NCI-H2107 (cell line): ENCODE measurements at places on chromosomes 3 and 15.

DNA sequence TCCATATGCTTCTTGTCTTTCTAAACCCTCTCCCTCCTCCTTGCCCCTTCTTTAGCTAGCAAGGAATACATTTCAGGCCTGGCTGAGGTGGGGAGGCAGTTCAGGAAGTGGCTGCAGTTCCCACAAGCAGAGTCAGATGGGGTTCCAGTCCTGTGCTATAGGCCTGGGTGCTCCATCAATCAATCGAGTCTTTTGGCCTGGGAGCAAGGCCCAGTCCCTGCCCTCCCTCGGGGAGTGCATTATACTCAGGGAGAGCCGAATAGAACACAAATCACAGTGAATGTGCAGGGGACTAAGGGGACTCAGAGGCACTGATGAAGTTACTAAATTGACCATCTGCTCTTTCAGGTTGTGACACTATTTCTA is 58.0 kb upstream of the HERC1 start:
- no peak for DNase-seq

- DNase-seq: no peak
Measured at GRCh38 chr3:4474683-4475490, 7.8 kb upstream of the SUMF1 start.

DNA sequence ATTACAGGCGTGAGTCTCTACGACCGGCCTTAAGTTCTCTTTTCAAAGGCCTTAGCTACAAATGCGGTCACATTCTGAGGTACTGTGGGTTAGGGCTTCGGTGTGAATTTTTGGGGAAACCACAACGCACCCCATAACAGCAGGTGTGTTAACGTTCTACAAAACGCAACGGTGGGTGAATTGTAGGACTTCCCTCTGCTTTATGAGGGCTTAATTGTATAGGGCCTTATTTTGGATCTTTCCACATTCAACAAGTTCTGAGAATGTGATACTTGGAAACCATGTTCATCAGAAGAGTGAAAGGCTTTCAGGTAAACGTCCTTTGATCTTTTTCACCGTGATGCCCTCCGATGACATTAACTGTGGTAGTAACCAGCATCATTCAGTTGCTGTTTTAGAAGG is 998.6 kb upstream of the CFAP20DC start:
- no peak for DNase-seq

GRCh38 chr15:100727291-100727851 is 125.0 kb downstream of the ASB7 start:
- DNase-seq: no peak

- DNase-seq: no peak
Measured at GRCh38 chr15:100596792-100597191, 5.2 kb downstream of the LINS1 start.

DNA sequence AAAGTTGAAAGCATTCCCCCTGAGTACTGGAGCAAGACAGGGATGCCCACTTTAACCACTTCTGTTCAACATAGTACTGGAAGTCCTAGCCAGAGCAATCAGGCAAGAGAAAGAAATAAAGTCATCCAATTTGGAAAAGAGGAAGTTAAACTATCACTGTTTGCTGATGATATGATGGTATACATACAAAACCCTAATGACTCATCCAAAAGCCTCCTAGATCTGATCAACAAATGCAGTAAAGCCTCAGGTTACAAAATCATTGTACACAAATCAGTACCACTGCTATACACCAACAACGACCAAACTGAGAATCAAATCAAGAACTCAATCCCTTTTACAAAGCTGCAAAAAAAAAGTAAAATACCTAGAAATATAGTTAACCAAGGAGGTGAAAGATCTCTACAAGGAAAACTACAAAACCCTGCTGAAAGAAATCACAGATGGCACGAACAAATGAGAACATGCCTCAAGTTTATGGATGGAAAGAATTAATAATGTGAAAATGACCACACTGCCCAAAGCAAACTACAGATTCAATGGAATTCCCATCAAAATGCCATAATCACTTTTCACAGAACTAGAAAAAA is 40.3 kb downstream of the RPL39L start:
- no peak for DNase-seq

- no peak for DNase-seq
Measured at GRCh38 chr15:98796685-98797357, 148.5 kb downstream of the IGF1R start.

- DNase-seq: no peak
Measured at GRCh38 chr15:44763187-44763586, 26.9 kb downstream of the TRIM69 start.

DNA sequence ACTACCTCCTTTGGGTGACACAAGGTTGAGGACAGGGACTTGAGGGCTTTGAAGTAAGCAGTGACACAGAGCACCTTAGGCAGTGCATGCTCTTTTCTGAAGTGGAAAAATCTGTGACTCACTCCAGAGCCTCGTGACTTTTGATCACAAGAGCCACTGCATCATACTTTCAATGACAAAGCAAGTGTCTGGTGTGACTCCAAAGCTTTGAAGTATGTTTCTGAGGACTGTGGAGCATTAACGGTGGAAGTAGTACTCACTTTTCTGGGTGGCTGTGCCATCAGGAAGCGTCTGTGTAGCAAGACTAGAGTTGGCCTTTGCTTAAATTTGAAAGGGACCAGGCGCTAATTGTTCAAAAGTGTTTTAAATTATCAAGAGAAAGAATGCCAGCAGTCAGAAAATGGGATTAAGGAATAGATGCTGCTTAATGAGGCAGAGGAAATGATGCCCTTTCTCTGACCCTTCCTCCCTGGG is 210.7 kb upstream of the TRIM42 start:
- no peak for DNase-seq

DNA sequence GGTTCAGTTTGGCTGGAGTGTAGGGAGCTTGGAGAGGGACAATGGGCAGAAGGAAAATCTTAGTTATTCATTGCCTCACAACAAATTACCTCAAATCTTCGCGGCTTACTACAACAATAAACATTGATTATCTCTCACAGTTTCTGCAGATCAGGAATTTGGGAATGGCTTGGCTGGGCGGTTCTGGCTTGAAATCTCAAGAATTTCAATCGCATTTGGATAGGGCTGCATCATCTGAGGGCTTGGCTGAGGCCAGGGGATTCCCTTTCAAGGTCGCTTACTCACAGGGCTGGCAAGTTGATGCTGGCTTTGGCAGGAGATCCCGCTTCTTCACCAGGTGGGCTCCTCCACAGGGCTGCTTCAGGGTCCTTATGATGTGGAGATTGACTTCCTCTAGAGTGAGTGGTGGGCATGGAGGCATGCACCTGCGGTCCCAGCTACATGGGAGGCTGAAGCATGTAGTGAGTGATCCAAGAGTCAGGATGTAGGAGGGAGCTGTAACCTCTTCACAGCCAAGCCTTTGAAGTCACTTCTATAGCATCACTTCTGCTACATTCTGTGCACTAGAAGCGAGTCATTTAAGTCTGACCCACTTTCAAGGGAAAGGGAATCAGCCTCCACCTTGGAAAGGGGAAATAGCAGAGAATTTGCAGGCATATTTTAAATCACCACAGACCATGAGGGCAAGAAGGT is 63.1 kb downstream of the CDC25A start:
- DNase-seq: no peak

- no peak for DNase-seq
Measured at GRCh38 chr3:186375443-186375842, 13.4 kb upstream of the DGKG start.
